ENCODE measurements at places on chromosomes 5 and 9.

GRCh38 chr9:12815888-12816287, 41.1 kb downstream of the LURAP1L start:
- no peak for DNase-seq

GRCh38 chr9:35028341-35028740, 38.8 kb downstream of the DNAJB5 start:
- no peak for DNase-seq

DNA sequence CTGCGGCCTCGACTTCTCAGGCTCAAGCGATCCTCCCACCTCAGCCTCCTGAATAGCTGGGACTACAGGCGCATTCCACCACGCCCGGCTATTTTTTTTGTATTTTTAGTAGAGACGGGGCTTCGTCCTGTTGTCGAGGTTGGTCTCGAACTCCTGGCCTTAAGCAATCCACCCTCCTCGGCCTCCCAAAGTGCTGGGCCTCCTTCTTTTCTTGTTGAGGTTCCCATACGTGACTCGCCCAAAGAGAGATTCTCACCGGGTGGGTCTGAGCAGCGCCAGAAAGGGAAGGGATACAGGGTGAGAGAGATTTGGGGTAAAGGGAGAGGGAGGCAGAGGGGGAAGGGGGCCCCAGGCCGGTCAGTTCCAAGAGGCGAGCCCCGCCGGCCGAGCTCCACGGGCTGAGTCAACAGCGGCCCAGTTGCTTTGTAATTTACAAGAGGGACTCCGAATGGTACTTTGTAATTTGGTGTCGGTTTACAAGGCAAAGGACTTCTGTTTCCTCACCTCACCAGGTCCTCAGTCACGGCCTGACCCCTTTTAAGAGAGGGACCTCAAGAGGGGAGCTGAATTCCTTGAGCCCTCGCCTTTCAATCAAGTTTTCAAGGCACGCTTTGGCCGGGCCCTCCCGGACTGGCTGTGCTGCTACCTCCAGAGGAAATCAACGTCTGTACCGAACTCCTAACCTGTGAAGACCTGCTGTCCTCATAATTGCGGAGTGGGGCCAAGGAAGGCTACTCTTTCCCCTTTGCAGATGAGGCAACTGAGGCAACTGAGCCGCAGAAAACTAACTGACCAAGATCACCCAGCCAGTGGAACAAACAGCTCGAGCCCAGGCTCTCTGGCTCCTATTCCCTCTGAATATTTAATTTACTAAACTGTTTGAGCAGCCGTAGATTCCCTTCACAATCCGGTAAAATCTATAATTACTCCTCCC, 3.3 kb upstream of the DMRT2 start:
- no peak for DNase-seq

DNA sequence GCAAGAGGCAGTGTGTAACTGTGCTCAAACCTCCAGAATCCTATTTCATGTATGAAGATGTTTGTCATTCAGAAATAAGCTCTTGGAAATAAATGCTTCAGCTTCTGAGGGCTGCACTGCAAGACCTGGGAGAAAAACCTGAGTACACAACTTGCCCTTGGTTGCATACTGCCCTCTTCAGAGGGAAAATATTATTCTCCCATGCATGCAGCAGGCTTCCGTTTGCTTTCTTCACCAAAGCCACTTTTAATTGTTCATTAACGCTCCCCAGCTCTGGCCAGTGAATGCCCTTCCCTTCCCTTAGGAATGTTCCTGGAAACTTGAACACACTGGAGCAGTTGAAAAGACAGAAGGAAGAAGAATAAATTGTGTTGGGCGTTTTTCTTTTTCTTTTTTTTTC, 2.5 kb upstream of the WHRN start:
- no peak for DNase-seq

- no peak for DNase-seq
These were observed 103.1 kb upstream of the SLC44A1 start for GRCh38 chr9:105141146-105141975.
